ENCODE measurements at places on chromosomes 1 and 21.

GRCh38 chr1:212688341-212689047 is 11.1 kb downstream of the BATF3 start:
- DNase-seq = no peak

- no peak for DNase-seq
Measured at GRCh38 chr1:10502206-10502605, 27.5 kb downstream of the PEX14 start.

- no peak for DNase-seq
Measured at GRCh38 chr1:246632281-246633168, 66.3 kb downstream of the CNST start.

DNA sequence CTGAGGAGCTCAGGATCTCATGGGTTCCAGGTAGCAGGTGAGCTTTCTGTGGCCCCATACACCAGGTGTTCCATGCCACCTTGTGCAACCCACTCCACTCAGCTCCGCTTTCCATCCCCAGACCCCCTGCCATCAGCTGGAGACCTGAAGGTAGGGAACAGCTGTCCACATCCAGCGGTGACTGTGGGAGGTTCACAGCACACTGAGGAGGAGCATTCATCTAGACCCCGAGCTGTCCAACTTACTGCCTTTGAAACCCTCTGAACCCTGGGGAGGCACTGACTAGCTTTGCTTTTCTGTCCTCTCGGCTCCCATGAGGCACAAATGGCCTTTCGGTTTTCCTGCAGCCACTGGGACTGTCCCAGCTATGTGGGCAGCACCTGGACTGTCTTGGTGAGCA is 27.9 kb upstream of the ABCG1 start:
- no peak for DNase-seq

DNA sequence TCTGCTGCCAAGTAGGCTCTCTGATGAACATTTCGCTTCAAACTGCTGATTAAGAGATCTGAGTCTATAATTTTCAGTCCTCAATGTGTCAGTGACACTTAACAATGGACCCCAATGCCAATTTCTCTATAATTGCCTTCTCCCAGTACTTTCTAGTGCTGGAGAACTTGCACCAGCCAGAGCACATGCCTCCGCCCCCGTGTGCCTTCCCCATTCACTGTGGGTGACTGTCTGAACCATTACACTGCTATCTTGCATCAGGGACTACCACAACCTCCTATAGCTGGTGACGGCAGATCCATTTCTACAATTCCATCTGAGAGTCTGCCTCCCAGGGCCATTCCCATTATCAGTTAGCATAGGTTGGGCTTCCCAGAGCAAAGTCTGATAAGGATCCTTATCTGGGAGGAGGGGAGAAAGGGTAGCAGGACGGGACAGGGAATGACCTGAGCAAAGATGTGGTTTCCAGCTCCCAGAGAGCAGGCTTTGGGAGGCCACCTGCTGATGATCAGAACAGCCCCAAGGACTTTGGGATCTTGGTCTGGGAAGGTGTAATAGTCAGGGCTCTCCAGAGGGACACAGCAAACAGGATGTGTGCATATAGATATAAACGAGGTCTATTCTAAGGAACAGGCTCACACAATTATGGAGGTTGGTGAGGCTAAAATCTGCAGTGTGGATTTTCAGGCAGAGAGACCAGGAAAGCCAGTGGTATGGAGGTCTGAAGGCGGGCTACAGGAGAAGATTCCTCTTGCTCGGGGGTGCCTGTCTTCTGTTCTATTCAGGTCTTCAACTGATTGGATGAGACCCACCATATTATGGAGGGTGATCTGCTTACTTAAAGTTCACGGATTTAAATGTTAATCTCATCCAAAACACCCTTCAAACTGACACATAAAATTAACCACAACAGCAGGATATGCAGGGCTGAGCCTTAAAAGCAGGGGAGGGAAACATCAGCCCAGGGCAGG is 238.2 kb downstream of the PTPRU start:
- DNase-seq = no peak

DNA sequence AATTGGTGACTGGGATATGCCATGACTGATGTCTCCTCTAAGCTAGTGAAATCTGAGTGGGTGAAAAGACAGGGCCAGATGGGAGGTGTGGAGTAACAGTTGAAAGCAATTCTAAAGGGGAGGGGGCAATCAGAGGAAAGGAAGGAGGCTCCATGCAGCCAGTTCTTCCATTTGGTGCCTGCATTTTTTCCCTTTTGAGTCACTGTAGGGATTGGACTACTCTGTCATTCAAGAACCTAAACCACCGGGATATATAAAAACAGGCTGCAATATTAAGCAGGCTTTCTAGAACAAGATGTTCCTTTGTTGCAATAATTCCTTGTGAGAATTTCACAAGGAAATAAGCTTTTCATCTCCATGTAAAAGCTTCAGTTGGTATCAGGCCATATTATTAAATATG is 18.3 kb downstream of the CLIC6 start:
- no peak for DNase-seq

GRCh38 chr1:42833981-42834380 is 12.4 kb upstream of the ZNF691 start:
- no peak for DNase-seq

- no peak for DNase-seq
Measured at GRCh38 chr1:245198748-245199516, 44.1 kb downstream of the KIF26B start.

GRCh38 chr1:10070206-10070605 is 37.4 kb downstream of the UBE4B start:
- no peak for DNase-seq

DNA sequence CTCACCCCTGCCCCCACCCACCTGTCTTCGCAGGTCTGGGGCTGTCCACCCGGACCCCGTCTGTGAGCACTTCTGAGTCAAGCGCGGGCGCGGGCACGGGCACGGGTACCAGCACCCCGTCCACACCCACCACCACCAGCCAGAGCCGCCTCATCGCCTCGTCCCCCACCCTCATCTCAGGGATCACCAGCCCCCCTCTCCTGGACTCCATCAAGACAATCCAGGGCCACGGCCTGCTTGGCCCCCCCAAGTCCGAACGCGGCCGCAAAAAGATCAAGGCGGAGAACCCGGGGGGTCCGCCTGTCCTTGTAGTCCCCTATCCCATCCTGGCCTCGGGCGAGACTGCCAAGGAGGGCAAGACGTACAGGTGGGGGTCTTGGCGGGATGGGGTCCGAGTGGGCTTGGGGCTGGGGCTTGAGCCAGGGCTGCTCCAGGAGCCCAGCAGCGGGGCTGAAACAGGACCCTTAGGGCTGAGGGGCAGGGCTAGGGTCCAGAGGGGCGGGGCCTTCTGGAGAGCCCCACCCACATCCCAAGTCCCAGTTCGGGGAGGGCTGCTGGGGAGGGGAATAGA is 23.9 kb downstream of the ZNF362 start:
- no peak for DNase-seq

- no peak for DNase-seq
Measured at GRCh38 chr1:1609822-1610485, 5.3 kb upstream of the MIB2 start.

DNA sequence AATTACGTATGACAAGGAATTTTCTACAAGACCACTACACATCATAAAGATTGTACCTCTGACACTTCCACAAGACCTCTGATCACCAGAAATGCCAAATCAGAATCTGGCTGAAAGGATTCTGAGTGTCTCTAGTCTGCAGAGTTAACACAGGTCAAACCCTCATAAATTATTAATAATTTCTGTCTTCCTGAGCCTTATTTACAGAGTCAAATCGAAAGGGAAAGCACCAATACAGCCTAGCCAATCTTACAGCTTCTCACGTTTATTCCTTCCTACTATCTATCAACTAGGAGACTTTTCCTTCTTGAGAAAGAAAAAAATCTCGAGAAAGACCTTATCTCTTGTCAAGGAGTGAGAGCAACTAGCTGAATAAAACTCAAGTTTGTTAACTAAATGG is 2151.6 kb downstream of the MRPL39 start:
- no peak for DNase-seq

- no peak for DNase-seq
Measured at GRCh38 chr1:97088391-97088790, 366.8 kb downstream of the PTBP2 start.

- no peak for DNase-seq
Measured at GRCh38 chr1:179856296-179856695, 21.3 kb downstream of the TOR1AIP2 start.

DNA sequence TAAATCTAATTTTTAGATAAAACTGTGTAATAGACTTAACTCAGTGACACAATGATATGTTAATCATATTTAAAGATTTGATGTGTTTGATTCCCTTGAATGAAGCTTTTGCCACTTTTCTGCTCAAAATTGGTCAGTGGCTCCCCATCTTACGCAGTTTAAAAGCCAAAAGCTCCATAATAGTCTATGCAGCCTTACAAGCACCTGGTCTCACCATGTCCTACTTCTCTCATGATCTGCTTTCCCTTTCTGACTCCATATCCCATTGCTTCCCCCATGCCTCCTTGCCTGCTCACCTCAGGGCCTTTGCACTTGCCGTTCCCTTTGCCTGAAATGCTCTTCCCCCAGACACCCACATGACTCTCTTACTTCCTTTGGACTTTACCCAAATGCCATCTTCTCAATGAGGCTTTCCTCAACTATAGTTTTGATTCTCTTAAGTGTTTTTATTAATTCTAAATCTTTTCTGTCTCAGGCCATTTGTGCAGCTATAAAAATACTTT is 1.9 kb downstream of the ZBTB8A start:
- DNase-seq = no peak

GRCh38 chr1:145995148-145995881 is 1.1 kb downstream of the TXNIP start:
- DNase-seq = no peak

GRCh38 chr1:22557341-22557950 is 5.8 kb upstream of the EPHA8 start:
- no peak for DNase-seq

DNA sequence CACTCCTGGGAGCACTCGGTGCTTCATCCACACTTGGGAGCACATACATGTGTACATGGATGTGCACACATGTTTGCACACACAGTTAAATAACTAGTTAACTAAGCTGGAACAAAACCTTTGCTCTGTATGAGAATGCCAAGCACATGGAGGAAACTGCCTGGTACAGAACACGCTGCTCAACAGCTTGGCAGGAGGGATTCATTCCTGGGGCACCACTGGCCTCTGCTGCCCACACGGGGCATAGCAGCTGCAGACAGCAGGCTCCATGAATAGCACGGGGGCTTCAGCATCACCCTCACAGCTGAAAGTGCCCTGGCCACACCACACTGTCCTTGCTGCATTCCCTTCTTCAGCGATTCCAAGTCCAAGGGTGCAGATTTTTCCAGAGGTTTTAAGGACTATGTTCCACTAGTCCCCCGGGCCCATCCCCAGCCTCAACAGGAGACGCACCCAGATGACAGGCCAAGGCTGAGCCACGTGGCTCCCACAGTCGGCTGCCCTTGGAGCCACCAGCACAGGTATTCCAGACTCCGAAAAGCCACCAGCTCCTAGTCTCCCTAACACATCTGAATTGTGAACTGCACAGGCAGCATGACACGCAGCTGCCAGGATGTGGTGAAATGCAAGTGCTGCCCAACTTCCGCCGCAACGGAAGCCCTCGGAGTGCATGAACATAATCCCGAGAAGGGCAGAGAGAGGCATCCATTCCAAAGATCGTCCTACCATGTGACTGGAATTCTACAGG is 16.9 kb downstream of the NPHP4 start:
- DNase-seq = no peak

GRCh38 chr1:106439475-106439874 is 617.0 kb upstream of the PRMT6 start:
- no peak for DNase-seq

GRCh38 chr1:39958403-39959200 is 3.7 kb downstream of the MFSD2A start:
- no peak for DNase-seq

- peak; percentile 69 for DNase-seq
Measured at GRCh38 chr1:109910123-109910962, at the start of gene CSF1. TSS of gene CSF1 (plus strand) at chr1:109910849. CDS start at chr1:109911024, 175 bp downstream.

DNA sequence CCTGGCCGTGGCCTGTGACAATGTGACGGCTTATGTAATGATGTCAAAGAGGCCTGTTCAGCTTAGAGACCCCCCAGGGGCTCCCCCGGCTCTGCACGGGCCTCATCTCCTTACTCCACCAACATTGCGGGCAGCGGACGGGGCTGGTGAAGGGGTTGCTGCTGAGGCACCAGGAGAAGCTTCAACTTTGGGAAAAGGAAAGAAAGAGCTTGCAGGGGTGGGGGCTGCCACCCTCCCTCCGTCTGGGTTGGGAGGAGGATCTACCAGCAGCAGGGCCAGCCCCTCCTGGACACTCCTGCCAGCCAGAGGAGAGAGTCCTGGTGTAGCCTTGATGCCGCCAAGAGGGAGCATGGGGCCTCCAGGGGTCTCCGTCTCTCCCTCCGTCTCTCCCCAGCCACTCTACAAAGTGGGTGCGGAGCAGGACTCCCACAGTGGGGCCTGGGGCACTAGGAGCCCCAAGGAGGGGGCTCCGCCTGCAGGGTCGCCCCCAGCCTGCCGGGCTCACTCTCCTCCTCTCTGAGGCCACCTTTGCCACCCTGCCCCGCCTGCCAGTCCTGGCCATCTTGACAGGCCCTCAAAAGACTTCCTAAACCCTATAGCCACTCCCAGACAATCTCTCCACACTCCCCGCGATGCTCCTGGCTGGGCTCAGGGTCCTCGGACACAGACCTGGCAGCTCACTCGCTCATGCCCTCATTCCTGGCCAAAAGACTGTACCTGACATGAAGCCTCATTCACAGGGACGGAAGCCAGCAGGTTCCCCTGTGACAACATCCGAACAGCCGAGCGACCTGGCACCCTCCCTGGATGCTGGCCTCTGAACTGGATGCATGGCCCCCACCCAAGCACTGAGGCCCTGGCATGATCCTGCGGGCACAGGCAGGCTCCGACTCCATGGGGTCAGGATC is 130.4 kb upstream of the ARHGEF16 start:
- no peak for DNase-seq

- no peak for DNase-seq
Measured at GRCh38 chr1:40306296-40306695, 10.8 kb downstream of the COL9A2 start.

DNA sequence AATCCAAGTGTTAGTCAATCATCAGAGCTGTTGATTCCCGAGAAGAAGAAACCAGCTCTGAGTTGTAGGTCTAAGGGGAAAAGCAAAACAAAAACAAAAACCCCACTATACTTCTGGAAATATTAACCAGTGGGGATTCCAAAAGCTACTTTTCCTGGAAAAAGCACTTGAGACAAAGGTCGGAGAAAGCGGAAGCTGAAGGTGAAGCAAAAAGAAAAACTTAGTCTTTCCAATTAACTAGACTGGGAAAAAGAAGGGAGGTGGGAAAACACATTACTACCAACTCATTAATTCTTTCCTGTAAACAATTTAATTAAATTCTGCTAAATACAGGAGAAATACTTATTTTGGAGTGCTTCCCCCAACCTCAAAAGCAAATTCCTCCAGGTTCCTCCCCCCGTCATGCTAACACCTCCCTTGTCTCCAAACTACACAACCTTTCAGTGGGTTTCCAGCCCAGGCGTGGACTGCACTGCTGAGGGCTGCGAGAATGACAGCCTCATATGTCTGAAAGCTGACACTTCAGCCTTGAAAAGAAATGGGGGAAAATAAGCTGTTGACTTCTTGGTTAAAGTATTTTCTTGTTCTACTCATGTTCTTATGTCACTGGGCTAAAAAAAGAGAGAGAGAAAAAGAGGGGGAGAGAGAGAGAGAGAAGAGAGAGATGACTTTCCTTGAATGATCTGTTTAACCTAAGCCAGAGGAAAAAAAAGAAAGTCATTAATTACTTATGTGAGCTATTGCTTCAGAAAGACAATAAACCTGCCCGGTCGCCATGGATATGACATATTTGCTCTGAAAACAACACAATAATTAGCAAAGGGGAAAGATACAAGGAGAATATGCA is 5.1 kb downstream of the CASZ1 start:
- no peak for DNase-seq

Data from activated CD8-positive, alpha-beta memory T cell treated with anti-CD3 and anti-CD28 coated beads, Interleukin-2, amount 50 U/mL, for 4 hours (primary cell).